Activated CD4-positive, alpha-beta T cell treated with anti-CD3 and anti-CD28 coated beads, Interleukin-2, amount 10 ng/mL, durations not matched to agents 24 days and 14 days (primary cell): ENCODE measurements at places on chromosomes 5 and 9.

DNA sequence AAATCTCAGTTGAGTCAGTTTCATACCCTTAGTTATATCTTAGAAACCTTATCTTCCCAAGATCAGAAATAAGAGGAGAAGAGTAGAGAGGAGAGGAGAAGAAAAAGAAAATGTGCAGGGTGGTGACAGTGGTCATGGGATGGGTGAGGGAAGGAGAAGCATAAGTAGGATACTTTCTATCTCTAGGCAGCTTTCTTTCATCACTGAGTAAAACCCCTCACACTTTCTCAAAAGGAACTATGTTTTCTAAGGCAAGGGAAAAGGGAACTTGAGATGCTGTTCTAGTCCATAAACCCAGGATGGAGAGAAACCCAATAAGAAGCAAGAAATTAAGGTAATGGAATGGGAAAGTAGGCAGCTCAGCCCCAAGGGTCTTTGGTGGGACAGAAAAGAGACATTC lies 225.3 kb downstream of the MCTP1 start:
- H3K27ac ChIP-seq = no peak overlapping the region
- H3K4me3 ChIP-seq = no peak overlapping the region
- DNase-seq = no peak

DNA sequence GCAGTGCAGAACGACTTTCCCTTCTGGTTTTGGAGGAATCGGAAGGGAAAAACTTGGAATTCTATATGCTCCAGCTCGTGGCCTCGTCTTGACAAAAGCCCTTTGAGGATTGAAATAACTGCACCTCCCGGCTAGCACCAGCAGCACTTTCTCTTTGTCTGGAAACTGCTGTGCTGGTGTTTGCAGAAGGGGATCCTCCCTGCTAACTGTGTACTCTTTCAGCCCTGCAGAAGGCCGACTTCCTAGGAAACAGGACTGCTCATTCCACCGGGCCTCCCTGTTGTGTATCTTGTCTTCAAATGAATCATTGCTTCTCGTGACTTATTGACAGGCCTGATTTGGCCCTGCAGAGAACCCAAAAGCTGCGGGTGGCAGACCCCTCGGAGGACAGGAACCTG lies 23.6 kb downstream of the STC2 start:
- no peaks in the 10 kb centered on the region for H3K36me3 ChIP-seq
- H3K27ac ChIP-seq = no peak overlapping the region
- no peak overlapping the region for H3K4me3 ChIP-seq
- peaks cover 46% of the 10 kb centered on the region for H3K27me3 ChIP-seq
- DNase-seq = no peak

- H3K4me3 ChIP-seq = no peak overlapping the region
- no peak overlapping the region for H3K27ac ChIP-seq
- H3K27me3 ChIP-seq = no peaks in the 10 kb centered on the region
Measured at GRCh38 chr5:31377274-31377946, 154.5 kb downstream of the DROSHA start.

DNA sequence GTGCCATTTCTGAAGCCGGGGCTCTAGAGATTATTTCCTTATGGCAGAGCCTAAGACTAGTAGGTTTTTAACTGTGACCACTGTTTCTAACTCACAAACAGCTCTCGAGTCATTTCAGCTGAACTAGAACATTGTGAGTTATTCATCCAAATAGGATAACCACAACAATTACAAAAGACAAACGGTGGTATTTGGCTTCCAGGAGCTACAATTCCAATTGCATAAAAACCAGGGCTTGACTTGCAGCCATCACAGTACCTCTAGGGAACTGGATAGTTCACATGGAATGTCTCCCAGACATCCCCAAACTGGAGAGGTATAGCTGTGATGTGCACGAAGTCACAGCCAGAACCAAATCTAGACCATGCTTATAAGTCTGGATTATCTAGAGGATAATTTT lies 224.8 kb downstream of the FAM114A2 start:
- no peak overlapping the region for H3K27ac ChIP-seq
- no peaks in the 10 kb centered on the region for H3K4me1 ChIP-seq
- H3K36me3 ChIP-seq = no peaks in the 10 kb centered on the region

- no peaks in the 10 kb centered on the region for H3K27me3 ChIP-seq
- H3K36me3 ChIP-seq = peaks cover 87% of the 10 kb centered on the region
- peak; percentile 86 for DNase-seq
- peak overlapping the region; percentile 97 for H3K4me3 ChIP-seq
Measured at GRCh38 chr5:170293273-170293672, 4.3 kb downstream of the LCP2 start.
